ENCODE measurements at places on chromosomes 5 and 9.

- DNase-seq: no peak
Measured at GRCh38 chr9:6024035-6024554, 8.7 kb upstream of the RANBP6 start.

DNA sequence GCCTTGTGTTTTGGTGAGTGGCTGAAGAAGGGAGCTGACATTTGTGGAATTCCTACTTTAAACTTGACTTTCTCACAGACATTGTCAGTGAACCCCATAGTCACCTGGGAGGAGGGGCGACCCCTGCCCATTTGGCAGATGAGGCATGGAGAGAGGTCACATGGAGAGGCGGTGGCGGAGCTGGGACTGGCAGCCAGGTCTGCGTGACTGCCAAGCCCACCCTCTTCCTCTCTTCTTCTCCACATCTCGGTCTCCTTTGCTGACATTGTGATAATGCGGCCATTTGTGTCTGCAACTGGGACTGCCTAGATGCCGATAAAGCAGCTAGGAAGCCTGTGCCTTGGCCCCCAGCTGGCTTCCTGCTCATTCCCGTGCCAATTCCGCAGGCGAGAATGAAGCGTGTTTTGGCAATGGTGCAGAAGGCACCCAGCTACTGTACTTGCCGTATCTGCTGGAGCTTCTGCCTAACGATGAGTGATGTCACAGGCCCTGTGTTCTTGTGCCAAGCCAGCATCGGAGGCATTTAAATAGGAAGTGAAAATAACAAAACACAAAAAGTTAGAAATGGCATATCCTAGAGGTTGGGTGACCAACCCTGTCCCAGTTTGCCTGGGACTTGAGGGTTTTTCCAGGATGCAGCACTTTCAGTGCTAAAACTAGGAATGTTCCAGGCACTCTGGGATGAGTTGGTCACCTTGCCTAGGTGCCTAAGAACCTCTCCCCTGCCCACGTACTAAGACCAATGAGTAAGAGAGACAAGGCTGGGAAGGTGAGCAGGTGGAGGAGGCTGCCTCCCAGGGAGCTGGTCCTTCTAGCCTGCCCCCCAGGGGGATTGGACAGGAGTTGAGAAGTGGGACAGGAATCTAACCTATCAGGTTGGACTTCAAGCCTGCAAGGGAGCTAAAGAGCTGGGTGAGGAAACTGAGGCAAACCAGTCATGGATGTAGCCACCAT is 23.6 kb downstream of the OLFML2A start:
- no peak for DNase-seq

DNA sequence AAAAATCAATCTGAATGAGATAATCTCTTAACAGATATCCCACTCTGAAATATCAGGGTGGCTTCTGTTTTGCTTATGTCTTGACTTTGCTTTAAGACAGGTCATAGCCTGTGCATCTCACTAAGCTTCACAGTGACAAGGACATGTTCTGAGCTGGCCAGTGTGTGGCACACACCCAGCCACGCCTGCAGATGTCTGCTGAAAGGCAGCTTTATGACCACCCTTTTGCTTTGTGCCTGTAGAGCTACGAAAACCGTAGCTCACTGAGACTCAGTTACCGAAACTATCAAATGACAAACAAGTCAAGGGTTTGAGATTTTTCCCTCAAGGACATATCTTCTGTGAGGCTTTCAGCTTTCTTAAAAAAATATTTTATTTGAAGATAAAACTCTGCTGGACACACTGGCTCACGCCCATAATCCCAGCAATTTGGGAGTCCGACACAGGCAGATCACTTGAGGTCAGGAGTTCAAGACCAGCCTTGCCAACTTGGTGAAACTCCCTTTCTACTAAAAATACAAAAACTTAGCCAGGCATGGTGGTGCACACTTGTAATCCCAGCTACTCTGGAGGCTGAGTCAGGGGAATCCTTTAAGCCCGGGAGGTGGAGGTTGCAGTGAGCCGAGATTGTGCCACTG is 233.2 kb downstream of the SPATA31A1 start:
- DNase-seq: no peak

GRCh38 chr9:116066221-116066620 is 87.4 kb upstream of the PAPPA start:
- no peak for DNase-seq

DNA sequence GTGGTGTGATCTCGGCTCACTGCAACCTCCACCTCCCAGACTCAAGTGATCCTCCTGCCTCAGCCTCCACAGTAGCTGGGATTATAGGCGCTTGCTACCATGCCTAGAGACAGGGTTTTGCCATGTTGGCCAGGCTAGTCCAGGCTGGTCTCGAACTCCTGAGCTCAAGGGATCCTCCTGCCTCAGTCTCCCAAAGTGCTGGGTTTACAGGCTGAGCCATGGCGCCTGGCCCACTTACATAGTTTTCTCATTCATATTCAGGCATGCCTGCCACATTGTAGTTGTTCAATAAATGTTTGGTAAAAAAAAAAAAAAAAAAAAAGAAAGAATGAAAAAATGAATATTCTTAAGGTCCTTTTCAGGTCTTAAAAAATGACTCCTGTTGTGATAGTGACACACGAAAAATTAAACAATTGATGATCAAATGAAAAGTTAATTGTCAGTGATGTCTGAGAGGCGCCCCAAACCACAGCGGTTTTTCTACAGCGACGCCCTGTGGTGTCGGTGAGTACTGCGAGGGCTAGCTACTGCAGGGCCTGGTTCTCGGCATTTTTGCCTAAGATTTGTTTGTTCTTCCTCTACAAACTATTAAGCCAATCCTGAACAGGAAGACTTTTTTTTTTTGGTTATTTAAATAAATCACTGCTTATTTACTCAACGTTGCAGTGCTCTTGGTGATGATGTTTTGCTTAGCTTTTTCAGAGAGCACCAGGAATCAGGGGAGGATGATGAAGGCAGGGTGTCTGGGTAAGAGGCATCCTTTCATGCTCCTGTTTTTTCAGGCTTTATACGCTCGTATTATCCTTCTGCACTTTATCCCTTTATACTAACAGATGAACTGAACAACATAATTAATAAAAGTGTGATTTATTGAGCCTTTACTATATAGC is 67.0 kb upstream of the DPYSL3 start:
- DNase-seq: no peak
